ENCODE measurements at places on chromosomes 2 and 18. TPM values are rescaled to one million over a fixed set of nuclear protein-coding genes. Genes with fewer than 3 reads are reported as not detected.

Gene SERPINB11
- not detected for total RNA-seq

Gene HOXD8
- total RNA-seq, result 0.62 TPM

Gene KYNU
- 0.25 TPM for total RNA-seq

Gene CASP10
- 3.7 TPM for total RNA-seq

All from cardiac ventricle fibroblast (primary cell).